Esophagus muscularis mucosa (tissue), 4 donors: ENCODE measurements at places on chromosomes 1 and 21. TPM values are rescaled to one million over a fixed set of nuclear protein-coding genes. Genes with fewer than 3 reads are reported as not detected.

The TRABD2B gene
- 4.2 TPM for total RNA-seq

The POTED gene
- total RNA-seq = not detected

The DUSP10 gene
- 13.1 TPM for total RNA-seq

The LRRC39 gene
- 0.86 TPM for total RNA-seq

The DNAI4 gene
- 5.3 TPM for total RNA-seq

The GBP4 gene
- total RNA-seq = 4.1 TPM

The LMOD1 gene
- 1,021 TPM for total RNA-seq

The TIAM1 gene
- total RNA-seq = 5.8 TPM

The RIPPLY3 gene
- total RNA-seq = not detected

The SLFNL1 gene
- 0.52 TPM for total RNA-seq

The FMO5 gene
- 1.2 TPM for total RNA-seq

- no peak overlapping the region for H3K4me3 ChIP-seq
- H3K27ac ChIP-seq = no peak overlapping the region
- H3K4me1 ChIP-seq = no peaks in the 10 kb centered on the region
- no peaks in the 10 kb centered on the region for H3K27me3 ChIP-seq
Measured at GRCh38 chr21:14687268-14687625, 141.1 kb upstream of the SAMSN1 start.

- H3K27ac ChIP-seq = no peak overlapping the region
- no peak overlapping the region for H3K4me3 ChIP-seq
- H3K4me1 ChIP-seq = no peaks in the 10 kb centered on the region
- no peaks in the 10 kb centered on the region for H3K36me3 ChIP-seq
Measured at GRCh38 chr1:30299393-30299792, 424.0 kb downstream of the MATN1 start.

- no peaks in the 10 kb centered on the region for H3K4me1 ChIP-seq
- H3K27me3 ChIP-seq = no peaks in the 10 kb centered on the region
- no peak overlapping the region for H3K4me3 ChIP-seq
- no peaks in the 10 kb centered on the region for H3K36me3 ChIP-seq
Measured at GRCh38 chr1:222754366-222755139, 17.6 kb downstream of the FAM177B start.

GRCh38 chr1:112836642-112837041 is 119.4 kb downstream of the SLC16A1 start:
- H3K4me3 ChIP-seq = no peak overlapping the region
- no peak for DNase-seq
- H3K4me1 ChIP-seq = peaks cover 7% of the 10 kb centered on the region

- H3K36me3 ChIP-seq = peaks cover 44% of the 10 kb centered on the region
- H3K27ac ChIP-seq = peak overlapping the region; percentile 72
- DNase-seq = no peak
- H3K4me1 ChIP-seq = peaks cover 16% of the 10 kb centered on the region
Measured at GRCh38 chr1:154155251-154155650, 378 bp upstream of the NUP210L start.

- peaks cover 8% of the 10 kb centered on the region for H3K4me1 ChIP-seq
- no peak overlapping the region for H3K4me3 ChIP-seq
- no peaks in the 10 kb centered on the region for H3K27me3 ChIP-seq
- no peak for DNase-seq
- no peak overlapping the region for H3K27ac ChIP-seq
Measured at GRCh38 chr1:212368073-212368484, 46.6 kb downstream of the PACC1 start.

DNA sequence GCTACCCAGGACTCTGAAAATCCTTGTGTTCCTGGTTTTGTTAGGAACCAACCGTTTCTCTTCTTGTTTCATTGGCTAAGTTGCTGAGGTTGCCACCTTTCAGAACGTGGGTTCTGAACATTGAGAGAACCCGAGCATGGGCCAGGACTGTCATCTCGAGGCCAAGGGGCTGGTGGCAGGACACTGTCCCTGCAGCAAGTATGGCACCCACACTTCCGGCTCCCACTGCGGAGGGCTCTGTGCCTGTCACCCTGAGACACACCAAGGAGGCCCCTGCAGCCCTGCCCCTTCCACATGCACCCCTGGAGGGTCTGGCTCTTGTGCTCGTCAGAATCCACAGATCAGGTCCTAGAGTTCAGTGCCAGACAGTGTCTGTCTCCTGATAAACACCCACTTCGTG is 39.1 kb upstream of the LRRC3 start:
- H3K27ac ChIP-seq = no peak overlapping the region
- H3K27me3 ChIP-seq = peaks cover 54% of the 10 kb centered on the region
- DNase-seq = no peak
- H3K4me3 ChIP-seq = no peak overlapping the region
- H3K36me3 ChIP-seq = no peaks in the 10 kb centered on the region

- no peak overlapping the region for H3K4me3 ChIP-seq
- no peaks in the 10 kb centered on the region for H3K36me3 ChIP-seq
- no peak overlapping the region for H3K27ac ChIP-seq
- no peak for DNase-seq
- no peaks in the 10 kb centered on the region for H3K27me3 ChIP-seq
Measured at GRCh38 chr1:165381745-165382505, 25.4 kb upstream of the LMX1A start.

DNA sequence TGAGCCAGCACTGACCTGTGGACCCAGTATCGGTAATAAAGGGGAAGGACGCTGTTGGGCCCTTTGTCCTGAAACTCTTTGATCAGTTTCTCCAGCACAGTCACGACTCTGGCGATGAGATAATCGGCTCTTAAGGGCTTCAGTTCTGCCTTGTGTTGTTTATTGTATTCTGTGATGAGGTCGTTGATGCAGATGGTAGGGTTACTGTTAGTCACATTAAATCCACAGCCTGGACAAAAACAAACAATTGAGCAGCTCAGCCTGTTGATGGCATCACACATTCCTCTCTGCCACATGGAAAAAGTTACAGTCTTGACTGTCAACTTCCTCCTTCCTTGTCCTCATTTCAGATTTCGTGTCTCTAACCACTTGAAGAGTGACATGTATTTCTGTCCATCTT is 57.6 kb downstream of the SIM2 start:
- no peak overlapping the region for H3K27ac ChIP-seq
- H3K4me1 ChIP-seq = no peaks in the 10 kb centered on the region
- H3K36me3 ChIP-seq = peaks cover 13% of the 10 kb centered on the region
- DNase-seq = no peak
- H3K27me3 ChIP-seq = no peaks in the 10 kb centered on the region
- no peak overlapping the region for H3K4me3 ChIP-seq

DNA sequence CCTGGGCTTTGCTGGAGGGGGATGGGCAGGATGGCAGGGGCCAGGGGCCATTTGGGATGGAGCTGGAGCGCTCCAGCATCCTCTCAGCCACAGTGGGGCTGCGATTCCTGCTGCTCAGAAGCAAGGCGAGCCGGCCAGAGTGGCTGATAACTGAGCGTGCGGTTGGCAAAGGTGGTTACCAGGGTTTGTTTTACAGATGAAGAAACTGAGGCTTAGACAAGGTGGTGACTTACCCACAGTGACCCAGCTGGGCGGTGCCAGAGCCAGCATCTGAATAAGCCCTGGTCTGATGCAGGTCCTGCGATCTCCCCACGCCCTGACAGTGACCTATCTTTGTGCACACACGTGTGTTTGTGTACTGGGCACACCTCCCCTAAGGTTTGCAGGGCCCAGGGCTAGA is 5.9 kb upstream of the PRXL2B start:
- no peak for DNase-seq
- H3K27ac ChIP-seq = no peak overlapping the region

DNA sequence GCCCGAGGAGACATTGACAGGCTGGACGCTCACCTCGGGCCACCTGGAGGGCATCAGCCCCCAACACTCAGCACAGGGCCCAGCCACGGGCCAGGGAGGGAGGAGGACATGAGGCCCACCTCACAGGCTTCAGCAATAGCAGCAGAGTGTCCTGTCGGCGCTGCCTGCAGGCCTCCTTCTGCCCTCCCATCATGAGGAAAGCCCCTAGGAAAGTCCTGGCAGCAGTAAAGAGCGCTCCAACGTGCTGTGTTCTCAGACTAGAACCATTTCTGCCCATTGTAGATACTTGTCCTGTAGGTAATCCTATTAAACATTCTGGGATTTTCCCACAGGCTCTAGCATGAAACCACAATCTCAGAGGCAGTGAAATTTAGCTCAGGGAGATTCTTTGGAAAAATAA is 62.0 kb upstream of the GALNT2 start:
- H3K4me3 ChIP-seq = no peak overlapping the region
- no peak overlapping the region for H3K27ac ChIP-seq
- DNase-seq = no peak
- H3K36me3 ChIP-seq = no peaks in the 10 kb centered on the region

DNA sequence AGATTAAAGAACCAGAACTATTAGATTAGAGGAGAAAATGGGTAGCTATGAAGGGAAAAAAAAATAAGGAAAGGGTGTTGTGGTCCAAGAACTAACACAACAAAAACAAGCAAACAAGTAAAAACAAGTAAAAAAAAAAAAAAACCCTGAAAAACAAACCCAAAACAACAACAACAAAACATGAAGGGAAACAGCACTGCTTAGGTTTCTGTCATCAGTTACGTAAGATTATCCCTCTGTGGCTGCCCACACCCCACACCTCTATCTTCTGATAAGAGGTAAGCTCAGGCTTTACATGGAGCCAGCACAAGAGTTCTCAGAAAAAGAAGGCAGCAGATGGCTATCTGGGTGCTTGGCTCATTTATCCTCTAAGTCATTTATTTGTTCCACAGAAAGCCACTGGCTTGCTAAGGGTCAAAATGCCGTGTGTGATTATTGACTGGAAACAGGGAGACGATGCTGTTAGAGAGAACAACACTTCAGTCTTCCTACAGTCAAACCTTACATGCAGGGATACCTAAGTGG is 57.5 kb downstream of the KIAA0319L start:
- H3K4me3 ChIP-seq = no peak overlapping the region
- DNase-seq = no peak
- H3K27me3 ChIP-seq = no peaks in the 10 kb centered on the region
- no peaks in the 10 kb centered on the region for H3K36me3 ChIP-seq

DNA sequence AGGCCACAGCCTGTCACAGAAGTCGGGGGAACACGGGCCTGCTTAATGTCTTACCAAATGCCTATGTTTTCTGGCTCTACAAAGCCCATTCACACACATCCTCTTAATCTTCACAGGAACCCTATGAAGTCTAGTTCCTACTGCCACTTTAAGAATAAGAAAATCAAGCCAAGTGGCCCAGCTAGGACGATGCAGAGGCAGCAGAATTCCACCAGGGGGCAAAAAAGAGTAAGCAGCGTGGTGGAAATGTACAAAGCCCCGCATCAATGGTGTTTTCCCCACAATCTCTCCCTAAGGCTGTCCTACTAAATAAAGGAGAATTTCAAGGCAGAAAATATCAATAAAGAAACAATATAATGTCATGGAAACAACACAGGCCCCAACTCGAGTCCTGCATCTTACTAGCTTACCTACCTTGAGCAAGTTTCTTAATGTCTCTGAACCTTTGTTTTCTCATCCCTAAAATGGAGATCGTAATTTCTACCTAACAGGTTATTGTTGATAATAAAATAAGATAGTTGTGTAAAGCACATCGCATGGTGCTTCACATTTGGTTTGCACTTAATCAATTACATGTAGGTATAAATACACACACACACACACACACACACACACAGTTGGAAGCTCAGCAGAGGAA is 21.4 kb downstream of the SEC16B start:
- H3K27me3 ChIP-seq = no peaks in the 10 kb centered on the region
- no peaks in the 10 kb centered on the region for H3K36me3 ChIP-seq
- no peak for DNase-seq
- H3K4me1 ChIP-seq = no peaks in the 10 kb centered on the region
- no peak overlapping the region for H3K4me3 ChIP-seq

GRCh38 chr1:223425550-223425949 is 32.3 kb downstream of the CCDC185 start:
- peaks cover 9% of the 10 kb centered on the region for H3K4me1 ChIP-seq
- no peak for DNase-seq
- no peaks in the 10 kb centered on the region for H3K27me3 ChIP-seq
- no peak overlapping the region for H3K27ac ChIP-seq
- no peak overlapping the region for H3K4me3 ChIP-seq

DNA sequence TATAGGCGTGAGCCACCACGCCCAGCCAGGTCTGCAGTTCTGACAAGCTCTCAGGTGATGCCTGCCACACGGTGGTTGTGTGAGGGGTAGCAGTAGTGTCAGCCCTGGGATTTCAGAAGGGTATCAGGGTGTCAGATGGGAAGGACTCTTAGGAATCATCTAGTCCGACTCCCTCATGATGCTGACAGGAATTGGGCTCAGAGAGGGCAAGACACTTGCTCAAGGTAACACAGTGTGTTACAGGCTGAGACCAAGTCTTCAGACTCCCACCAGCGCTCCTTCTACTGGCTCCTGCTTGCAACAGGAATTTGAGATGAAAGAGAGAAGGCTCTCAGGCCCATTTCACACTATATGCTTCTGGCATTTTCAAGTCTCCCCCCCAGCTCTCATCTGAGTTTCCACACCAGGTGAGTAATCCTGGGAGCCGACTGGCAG is 6.9 kb downstream of the HTR1D start:
- H3K27me3 ChIP-seq = peaks cover 6% of the 10 kb centered on the region
- H3K27ac ChIP-seq = no peak overlapping the region
- no peak for DNase-seq
- no peaks in the 10 kb centered on the region for H3K36me3 ChIP-seq

DNA sequence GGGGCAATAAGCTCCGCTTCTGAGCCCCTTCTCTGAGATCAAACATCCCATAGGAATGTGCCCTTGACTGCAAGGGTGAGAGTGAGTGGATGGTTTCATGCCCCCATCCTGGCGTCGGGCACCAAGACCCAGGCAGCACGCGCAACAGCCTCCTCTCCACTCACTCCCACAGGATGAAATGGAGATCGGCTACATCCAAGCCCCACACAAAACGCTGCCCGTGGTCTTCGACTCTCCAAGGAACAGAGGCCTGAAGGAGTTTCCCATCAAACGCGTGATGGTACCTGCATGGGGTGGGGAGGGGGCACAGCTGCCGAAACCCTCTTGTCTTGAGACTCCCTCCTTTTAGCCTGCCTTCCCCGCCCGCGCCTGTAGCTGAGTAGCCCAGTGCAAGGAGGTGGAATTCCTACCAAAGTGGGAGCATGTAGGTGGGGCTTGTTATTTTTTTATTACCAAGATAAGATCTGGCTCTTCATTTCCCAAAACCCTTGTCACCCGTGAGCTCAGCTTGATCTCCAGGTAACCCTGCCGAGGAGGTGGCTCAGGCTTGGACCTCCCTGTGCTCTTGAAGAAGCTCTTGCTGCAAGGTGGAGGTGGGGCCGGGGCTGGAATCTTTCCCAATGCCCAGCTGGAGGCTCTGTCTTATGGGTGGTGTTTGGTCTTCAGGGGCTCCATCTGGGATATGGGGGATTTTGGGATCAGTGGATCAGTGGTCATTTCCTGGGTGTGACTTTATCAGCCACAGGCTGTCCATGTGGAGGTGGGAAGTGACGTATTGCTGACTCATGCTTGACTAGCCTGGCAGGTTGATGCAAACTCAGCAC is 24.0 kb upstream of the PADI6 start:
- H3K4me3 ChIP-seq = no peak overlapping the region
- no peak overlapping the region for H3K27ac ChIP-seq
- no peak for DNase-seq
- H3K4me1 ChIP-seq = no peaks in the 10 kb centered on the region
- no peaks in the 10 kb centered on the region for H3K27me3 ChIP-seq
- no peaks in the 10 kb centered on the region for H3K36me3 ChIP-seq
